GM12878 (cell line): ENCODE measurements at places on chromosomes 6 and 20.
A peak's percentile ranks its signal among the peaks of the same experiment; 100 is the strongest.

GRCh38 chr20:20448881-20449280, 81.0 kb downstream of the INSM1 start:
- no peak overlapping the region for H3K27ac ChIP-seq
- no peaks in the 10 kb centered on the region for H3K27me3 ChIP-seq
- no peak for DNase-seq
- H3K4me3 ChIP-seq: no peak overlapping the region
- H3K4me1 ChIP-seq: peaks cover 28% of the 10 kb centered on the region
- no peaks in the 10 kb centered on the region for H3K36me3 ChIP-seq

GRCh38 chr20:4710106-4710475, 11.6 kb upstream of the PRND start:
- no peaks in the 10 kb centered on the region for H3K36me3 ChIP-seq
- DNase-seq: no peak
- H3K4me3 ChIP-seq: no peak overlapping the region
- no peak overlapping the region for H3K27ac ChIP-seq
- H3K4me1 ChIP-seq: no peaks in the 10 kb centered on the region; the same call in 1 of the 2 replicates

- DNase-seq: no peak
- H3K27ac ChIP-seq: no peak overlapping the region
- H3K4me3 ChIP-seq: no peak overlapping the region
- no peaks in the 10 kb centered on the region for H3K4me1 ChIP-seq
These were observed 119.4 kb downstream of the TBX18 start for GRCh38 chr6:84645000-84645399.

- no peak overlapping the region for H3K27ac ChIP-seq
- H3K36me3 ChIP-seq: no peaks in the 10 kb centered on the region
- no peak for DNase-seq
- H3K4me1 ChIP-seq: no peaks in the 10 kb centered on the region; the same call in none of the 2 replicates
These were observed 10.1 kb upstream of the NXT1 start for GRCh38 chr20:23340524-23340923.

DNA sequence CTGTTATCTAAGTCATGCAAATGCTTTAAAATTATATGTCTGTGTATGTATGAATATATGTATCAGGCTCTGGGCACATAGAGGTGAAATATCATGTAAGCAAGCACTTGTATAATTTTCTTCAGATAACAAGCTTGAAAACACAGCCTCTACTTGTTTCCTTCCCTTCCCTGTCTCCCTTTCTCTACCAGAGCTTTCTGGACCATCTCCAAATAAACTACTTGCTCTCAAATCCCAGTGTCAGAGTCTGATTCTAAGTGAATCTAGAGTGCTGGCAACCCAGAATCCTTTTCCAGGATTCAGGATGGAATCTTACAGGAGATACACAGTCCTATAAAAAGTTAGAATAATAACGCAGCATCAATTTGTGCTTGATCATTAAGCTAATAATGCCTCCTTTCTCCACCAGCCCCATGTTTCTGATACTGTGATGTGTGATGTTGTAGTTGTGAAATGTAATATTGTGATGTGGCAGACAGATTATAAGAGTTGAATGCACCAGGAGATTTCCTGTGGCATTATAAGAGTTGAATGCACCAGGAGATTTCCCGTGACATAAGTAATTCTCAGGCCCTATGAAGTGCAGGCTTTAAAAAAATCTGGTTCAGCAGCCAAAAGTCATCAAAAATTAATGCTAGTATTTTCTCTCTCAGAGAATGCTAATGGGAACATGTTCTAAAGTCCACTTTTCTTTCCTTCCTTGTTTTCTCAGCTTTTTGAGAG, 89.6 kb downstream of the PCSK2 start:
- no peaks in the 10 kb centered on the region for H3K4me1 ChIP-seq
- H3K27me3 ChIP-seq: peaks cover 3% of the 10 kb centered on the region; the same call in 1 of the 2 replicates
- no peaks in the 10 kb centered on the region for H3K36me3 ChIP-seq
- no peak overlapping the region for H3K27ac ChIP-seq
- DNase-seq: no peak

DNA sequence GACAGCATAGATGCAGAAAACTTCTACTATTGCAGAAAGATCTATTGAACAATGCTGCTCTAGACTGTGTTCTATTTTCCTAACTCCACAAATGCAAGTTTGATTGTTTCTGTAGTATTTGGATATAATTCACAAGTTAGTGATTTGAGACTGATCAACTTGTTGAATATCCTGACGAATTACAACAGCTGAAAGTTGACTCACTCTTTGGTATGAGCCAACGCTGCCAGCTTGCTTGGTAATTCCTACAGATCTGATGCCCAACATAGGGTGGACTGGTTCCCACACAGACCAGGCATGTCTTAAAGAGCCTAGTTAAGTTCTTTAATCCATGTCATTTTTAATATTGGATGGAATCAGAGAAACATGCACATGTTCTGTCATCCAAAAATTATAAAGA, 231.0 kb upstream of the RAB32 start:
- DNase-seq: no peak
- no peak overlapping the region for H3K4me3 ChIP-seq
- no peaks in the 10 kb centered on the region for H3K27me3 ChIP-seq
- no peaks in the 10 kb centered on the region for H3K4me1 ChIP-seq

DNA sequence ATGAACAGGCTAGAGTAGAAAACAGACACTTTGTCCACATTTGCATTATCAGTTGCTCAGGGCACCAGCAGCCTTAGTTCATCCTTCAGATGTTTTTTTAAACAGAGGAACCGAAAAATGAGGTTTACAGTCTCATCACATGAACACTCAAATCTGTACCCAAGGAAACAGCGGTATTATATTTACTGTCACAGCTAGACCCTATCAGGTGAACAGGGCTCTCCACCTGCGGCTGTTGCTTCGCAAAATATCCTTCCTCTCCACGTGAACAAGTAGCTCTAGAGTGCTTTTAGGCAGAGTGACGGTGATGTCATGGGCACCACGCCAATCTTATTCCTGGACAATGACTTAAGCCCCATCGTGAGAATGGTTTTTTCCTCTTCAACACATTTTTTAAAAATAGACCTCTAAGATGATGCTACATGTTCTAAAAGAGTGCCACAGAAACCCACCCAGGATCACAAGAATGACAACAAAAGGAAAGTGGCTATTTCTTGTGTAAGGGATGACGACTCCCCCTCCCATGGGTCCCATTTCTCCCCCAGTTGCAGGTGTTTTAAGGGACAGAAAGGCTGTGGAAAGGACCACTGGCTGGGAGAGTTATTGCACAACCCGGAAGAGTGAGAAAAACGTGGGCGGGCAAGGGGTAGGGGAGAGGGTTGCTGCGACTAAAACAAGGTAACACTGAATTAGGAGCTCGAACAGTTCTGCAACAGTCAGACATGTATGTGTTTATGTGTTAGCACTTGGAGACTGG, 77.7 kb downstream of the EFHC1 start:
- peaks cover 2% of the 10 kb centered on the region for H3K36me3 ChIP-seq
- H3K4me1 ChIP-seq: peaks cover 64% of the 10 kb centered on the region
- no peaks in the 10 kb centered on the region for H3K27me3 ChIP-seq
- peak overlapping the region; percentile 96 for H3K27ac ChIP-seq

GRCh38 chr20:56324806-56325205, 34.0 kb upstream of the FAM210B start:
- no peaks in the 10 kb centered on the region for H3K4me1 ChIP-seq
- H3K27me3 ChIP-seq: no peaks in the 10 kb centered on the region
- no peak for DNase-seq
- H3K27ac ChIP-seq: no peak overlapping the region
- H3K36me3 ChIP-seq: no peaks in the 10 kb centered on the region
- no peak overlapping the region for H3K4me3 ChIP-seq

GRCh38 chr6:84979541-84979940, 215.1 kb upstream of the TBX18 start:
- no peak for DNase-seq
- no peaks in the 10 kb centered on the region for H3K36me3 ChIP-seq
- no peaks in the 10 kb centered on the region for H3K4me1 ChIP-seq
- H3K27me3 ChIP-seq: no peaks in the 10 kb centered on the region
- H3K27ac ChIP-seq: no peak overlapping the region

DNA sequence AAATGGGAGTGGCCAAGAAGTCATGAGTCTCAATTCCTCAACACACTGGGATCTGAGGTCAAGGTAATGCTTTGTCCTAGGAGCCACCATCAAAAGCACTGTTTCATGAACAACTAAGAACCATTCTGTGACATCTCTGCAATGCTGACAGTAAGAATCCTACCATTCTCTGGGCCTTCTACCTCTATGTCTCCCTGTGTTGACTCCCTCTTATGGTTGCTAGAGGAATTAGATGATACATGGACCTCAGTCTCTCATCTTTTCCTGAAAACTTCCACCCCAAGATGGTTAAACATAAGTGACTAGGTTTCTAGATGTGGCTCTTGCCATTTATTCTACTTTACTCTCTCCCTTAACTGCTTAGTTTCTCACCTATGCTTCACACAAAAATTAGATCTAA, 9.1 kb downstream of the MTRF1L start:
- H3K4me3 ChIP-seq: no peak overlapping the region
- H3K4me1 ChIP-seq: 0 out of 2 replicates have a peak, but pooled peaks cover 2% of the 10 kb centered on the region
- H3K27ac ChIP-seq: no peak overlapping the region
- H3K36me3 ChIP-seq: peaks cover 16% of the 10 kb centered on the region

DNA sequence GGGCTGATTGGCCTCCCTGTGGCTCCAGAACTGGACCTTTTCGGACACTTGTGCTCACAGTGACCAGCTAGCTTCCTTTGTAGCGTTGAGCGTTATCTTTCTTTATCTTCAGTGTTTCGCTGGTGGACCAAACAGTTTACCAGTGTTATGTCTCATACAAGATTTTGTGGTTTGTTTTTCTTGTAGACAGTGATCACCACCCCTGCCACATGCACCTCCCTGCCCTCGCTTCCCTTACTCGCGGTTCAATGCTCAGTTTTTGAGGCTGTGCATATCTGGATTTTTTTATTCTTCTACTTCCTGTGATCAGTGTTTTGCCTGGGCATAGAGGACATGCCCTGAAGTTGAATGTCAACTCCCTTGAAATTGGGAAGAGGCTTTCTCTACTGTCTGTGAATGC, 16.4 kb downstream of the MYT1 start:
- H3K4me3 ChIP-seq: no peak overlapping the region
- H3K27me3 ChIP-seq: no peaks in the 10 kb centered on the region; the same call in 1 of the 2 replicates
- H3K27ac ChIP-seq: no peak overlapping the region
- H3K4me1 ChIP-seq: no peaks in the 10 kb centered on the region
- DNase-seq: no peak
- no peaks in the 10 kb centered on the region for H3K36me3 ChIP-seq

DNA sequence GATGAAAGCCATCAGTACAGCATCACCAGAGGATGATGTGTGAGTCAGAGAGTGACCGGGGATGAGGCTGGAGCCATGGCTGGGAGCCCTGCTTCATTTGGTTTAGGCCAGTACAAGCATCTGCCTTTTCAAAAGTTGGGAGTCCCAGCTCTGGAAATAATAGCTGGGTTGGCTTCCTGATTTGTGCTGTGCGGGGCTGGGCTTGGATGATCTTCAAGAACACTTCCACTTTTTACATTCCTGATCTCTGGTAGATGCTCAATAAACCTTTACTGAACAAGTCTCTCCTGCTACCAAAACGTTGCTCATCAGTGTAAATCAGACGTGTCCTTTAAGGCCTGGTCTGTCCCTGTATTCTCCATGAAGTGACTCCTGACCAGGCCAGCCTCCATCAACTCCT, 44.1 kb upstream of the ADGRF4 start:
- no peaks in the 10 kb centered on the region for H3K27me3 ChIP-seq
- H3K4me1 ChIP-seq: peaks cover 4% of the 10 kb centered on the region
- H3K4me3 ChIP-seq: no peak overlapping the region
- no peak overlapping the region for H3K27ac ChIP-seq

GRCh38 chr20:51208162-51208561, 185.3 kb upstream of the KCNG1 start:
- DNase-seq: no peak
- no peaks in the 10 kb centered on the region for H3K4me1 ChIP-seq
- H3K4me3 ChIP-seq: no peak overlapping the region

DNA sequence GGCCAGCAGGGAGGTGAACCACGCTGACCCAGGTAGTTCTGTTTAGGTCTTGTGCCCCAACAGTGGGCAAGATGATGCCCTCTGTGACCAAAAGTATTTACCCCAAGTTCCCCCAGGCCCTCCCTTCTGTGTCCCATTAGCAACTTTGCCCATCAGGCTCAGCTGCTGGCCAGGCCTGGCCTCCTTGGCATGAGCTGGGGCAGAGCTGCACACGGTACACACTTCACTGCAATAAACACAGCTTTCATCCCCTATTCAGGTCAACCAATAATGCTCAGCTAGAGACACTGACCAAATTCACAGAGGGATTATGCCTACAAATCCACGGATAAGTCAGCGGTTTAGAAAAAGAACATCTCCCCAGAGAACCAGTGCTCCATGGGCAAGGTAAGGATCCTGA, 103.7 kb downstream of the SLC23A2 start:
- H3K4me3 ChIP-seq: no peak overlapping the region
- no peak for DNase-seq
- H3K27me3 ChIP-seq: no peaks in the 10 kb centered on the region
- peaks cover 10% of the 10 kb centered on the region for H3K4me1 ChIP-seq

- H3K27me3 ChIP-seq: no peaks in the 10 kb centered on the region; the same call in 1 of the 2 replicates
- H3K36me3 ChIP-seq: no peaks in the 10 kb centered on the region
- DNase-seq: no peak
- H3K4me1 ChIP-seq: no peaks in the 10 kb centered on the region
- no peak overlapping the region for H3K27ac ChIP-seq
- no peak overlapping the region for H3K4me3 ChIP-seq
These were observed 108.3 kb upstream of the PHACTR3 start for GRCh38 chr20:59495894-59496510.

DNA sequence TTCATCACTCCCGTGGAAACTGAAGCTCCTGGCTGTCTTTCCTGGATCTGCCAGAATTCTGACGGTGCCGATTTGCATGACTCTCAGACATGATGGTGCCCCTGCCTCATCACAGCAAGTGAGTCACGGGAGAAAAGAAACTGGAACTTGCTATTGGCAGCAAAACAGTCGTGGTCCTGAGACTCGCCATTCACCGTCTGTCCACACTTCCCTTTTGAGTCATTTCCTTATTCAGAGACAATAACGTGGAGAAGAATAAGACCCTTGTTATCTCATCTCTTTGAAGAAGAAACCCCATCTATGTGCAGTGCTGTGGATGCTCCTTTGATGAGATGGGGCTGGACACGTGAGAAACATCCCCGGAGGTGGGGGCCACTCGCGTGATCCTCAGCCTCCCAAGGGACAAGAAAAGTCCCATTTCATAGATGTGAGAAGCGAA, 4.2 kb downstream of the GPR31 start:
- DNase-seq: peak; percentile 78
- H3K4me1 ChIP-seq: peaks cover 30% of the 10 kb centered on the region
- no peaks in the 10 kb centered on the region for H3K27me3 ChIP-seq

GRCh38 chr20:19826179-19826914, 68.3 kb downstream of the RIN2 start:
- no peak overlapping the region for H3K4me3 ChIP-seq
- no peaks in the 10 kb centered on the region for H3K27me3 ChIP-seq
- H3K36me3 ChIP-seq: no peaks in the 10 kb centered on the region
- DNase-seq: no peak
- H3K4me1 ChIP-seq: peaks cover 15% of the 10 kb centered on the region

DNA sequence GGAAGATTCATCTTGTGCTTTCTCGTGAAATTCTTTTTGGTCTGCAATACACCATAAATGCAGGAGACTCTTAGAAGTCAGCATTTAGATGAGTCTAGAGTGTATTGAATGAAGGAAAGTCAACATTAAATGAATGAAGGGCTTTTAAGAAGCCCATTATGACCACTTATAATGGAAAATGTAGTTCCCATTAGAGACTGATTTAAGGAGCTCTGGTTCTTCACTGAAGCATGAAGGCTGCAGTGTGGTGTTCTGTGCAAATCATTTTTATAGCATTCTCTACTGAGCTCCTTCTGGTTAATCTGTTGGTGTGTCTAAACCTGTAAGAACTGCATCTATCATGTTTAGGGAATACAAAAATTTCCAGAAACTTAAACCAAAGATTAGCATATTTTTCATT, 19.7 kb downstream of the NCOA7 start:
- H3K27ac ChIP-seq: peak overlapping the region; percentile 59
- peaks cover 73% of the 10 kb centered on the region for H3K4me1 ChIP-seq
- no peaks in the 10 kb centered on the region for H3K27me3 ChIP-seq
- H3K36me3 ChIP-seq: no peaks in the 10 kb centered on the region
- no peak for DNase-seq
